ENCODE measurements at places on chromosomes 5 and 9.

DNA sequence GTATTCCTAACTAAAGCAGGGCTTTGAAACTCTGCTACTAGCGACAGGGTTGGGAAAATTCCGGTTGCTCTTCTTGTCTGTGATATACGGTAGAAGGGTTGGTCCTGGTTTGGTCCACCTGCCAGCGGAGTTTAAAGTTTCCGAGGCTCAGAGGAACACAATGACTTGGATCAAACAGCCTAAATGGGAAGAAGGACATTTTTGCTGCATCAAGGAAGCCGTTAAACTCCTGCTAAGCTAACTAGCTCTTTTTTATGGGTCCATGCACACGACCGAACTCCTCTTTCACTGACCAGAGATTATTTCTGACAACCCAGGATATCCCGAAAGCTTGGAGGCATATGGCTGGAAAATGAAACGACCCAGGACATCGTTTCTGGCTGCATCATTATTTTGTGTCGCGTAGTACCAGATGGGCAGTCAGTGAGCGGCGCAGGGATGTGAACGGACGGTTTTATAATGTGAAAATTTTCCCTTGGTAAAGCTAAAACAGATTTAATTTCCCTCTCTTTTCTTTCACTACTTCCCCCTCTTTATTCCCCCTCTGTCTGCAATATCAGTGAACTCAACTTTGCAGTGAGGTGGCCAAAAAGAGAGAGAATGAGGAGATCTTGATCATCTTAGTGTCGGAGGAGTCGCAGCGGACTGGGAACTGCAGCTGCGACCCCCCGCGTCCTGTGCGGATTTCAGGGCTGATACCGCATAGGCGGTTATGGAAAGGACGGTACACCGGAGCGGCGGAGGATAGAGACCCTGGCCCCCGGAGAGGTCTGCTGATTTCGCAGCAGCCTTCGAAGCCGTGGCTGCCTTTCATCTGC is at the start of gene LURAP1L:
Gene LURAP1L (plus strand): TSS at position 160 of the 818 bp plus-strand sequence. CDS start 696 bp downstream, outside the sequence.
- DNase-seq = peak; percentile 80

DNA sequence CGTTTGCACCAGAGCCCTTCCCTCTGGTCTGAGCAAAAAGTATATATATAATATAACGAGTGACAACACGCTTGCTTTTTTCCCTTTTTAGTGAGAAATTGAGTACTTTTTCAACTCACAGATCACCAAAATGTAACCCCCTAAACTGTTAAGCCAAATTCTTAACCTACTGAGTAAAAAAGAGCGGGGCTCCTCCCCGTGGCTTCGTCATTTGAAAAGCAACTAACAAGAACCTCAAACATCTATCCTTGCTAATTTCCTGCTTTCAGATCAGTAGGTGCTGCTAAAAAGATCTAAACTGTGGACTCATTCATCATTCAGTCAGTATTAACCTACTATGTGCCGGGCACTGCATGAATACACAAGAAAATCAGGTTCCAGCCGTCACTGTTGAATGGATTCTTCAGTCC is 1.0 kb upstream of the PTBP3 start:
- no peak for DNase-seq

GRCh38 chr9:21584890-21585289 is 102.8 kb upstream of the IFNE start:
- no peak for DNase-seq

DNA sequence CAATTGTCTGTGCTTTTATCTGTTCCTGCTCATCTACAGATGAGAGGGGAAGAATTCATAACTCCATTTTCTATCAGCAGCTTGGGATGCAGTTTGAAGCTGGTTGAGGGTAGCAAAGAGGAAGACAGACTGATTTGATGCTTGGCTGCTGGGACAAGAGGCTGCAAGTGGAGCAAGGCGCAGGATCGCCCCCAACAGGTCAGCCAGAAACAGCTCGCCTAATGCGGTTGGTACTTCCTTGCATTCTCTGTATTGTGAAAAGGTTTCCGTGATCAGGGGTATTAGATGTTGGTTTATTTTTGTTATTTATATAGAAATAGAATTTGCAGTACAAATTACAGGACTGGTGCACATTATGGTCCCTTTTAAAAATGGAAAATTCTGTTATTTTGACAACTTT is 40.6 kb downstream of the ZNF883 start:
- DNase-seq = peak; percentile 11

DNA sequence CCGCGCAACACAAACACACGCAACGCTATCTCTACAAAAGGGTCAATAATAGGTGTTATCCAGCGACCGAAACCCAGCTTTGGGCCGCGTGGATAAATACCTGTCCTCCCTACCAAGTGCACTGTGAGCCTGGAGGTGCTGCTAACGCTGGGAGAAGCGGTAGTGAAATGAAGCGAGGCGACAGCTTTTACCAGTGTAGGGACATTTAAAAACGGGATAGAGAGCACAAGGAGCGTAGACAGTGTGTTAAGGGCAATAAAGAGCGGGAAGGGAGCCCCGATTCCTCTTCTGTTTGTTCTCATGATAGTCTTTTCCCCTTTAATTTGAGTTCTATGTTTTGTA is 421 bp upstream of the DEPDC1B start:
- no peak for DNase-seq

- DNase-seq = no peak
These were observed 9.7 kb upstream of the ORM1 start for GRCh38 chr9:114313186-114313585.

GRCh38 chr9:89798547-89799120 is 193.8 kb downstream of the GADD45G start:
- DNase-seq = no peak

GRCh38 chr9:130604295-130604694 is 24.9 kb downstream of the FUBP3 start:
- DNase-seq = no peak

GRCh38 chr5:109996246-109996645 is 306.5 kb downstream of the MAN2A1 start:
- no peak for DNase-seq

DNA sequence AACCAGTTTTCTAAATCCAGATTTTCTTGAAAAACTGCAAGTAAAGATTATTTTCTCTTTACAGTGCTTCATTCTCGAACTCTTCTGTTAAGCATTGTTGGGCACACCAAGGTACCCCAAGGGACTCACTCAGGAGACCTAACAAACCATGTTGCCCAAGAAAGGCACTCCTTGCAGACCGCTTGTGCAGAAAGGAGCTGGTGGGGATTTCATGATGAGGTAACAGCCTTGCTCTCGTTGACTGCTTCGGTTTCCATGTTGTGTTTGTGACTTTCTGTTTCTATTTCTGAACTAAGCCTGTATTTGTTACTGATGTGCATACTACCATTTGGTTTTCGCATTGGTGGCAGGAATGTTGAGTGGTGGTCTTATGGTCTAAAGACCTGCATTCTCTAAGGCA is 266.6 kb upstream of the DAP start:
- no peak for DNase-seq

GRCh38 chr9:1100945-1101344 is 50.8 kb downstream of the DMRT2 start:
- no peak for DNase-seq

DNA sequence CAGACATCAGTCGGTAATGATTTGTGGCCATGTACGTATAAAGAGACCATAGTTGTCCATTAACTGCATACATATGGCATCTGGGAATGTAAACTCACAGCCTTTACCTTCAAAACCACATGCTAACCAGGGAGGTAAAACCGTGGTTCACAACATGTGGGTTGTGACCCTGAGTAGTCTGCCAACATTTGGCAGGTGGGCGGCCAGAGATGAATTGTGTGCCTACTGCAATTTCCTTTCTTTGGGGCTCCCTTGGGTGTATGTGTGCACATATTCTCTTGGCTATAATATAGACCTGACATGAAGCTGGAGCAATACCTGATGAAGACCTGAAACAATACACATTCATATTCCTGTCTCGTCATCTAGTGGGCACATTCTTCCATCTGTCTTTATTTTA is 396.0 kb downstream of the MLLT3 start:
- DNase-seq = no peak

DNA sequence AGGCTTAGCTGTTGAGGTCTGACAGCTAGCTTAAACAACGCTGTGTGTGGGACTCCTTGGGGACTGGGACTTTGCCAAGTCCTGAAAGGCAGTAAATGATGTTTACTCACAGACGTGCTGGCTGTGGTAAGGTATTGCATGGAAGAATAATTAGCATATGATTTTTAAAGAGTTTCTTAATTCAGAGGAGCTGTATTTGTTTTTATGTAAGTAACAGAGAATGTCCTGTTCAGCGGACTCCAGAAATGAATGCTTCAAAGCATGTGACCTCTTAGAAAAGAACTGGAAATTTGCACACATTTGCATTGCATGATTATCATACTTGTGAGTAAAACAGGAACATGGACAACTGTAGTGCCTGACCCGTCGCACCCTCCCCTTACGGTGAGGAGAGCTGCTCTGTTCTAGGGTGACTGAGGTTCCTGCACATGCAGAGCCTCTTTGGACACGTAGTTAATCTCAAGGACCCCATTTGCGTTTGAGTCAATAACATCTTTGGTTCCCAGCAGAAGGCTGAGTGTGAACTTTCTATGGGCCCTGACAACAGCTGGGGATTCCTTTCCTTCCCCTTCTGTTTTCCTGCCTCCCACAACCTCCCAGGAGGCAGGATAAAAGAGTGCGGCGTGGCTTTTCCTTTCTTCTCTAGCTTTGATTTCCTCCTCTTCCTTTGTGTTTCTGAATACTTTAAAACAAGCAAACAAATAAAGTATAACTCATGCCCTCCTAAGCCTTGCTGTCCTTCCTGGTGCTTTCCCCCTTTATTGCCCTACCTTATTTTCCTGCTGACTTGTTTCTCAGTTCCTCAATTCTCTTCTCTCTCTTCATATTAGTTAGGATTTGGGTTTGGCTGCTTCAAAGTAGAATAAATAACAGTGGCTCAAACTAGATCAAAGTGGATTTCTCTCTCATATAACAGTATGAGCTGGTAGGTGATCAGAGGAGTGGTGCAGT is 157.2 kb upstream of the CD180 start:
- no peak for DNase-seq

DNA sequence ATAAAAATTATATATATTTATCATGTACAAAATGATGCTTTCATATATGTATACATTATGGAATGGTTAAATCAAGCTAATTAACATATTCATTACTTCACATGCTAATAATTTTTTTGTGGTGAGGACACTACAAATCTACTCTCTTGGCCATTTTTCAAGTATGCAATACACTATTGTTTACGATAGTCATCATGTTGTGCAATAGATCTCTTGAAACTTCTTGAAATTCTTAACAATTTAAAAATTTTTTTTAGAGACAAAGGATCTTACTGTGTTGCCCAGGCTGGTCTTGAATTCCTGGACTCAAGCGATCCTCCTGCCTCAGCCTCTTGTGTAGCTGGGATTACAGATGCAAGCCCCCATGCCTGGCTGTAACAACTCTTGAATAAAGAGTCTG is 45.2 kb upstream of the SHOC1 start:
- DNase-seq = no peak

- peak; percentile 45 for DNase-seq
These were observed 97.3 kb downstream of the SIL1 start for GRCh38 chr5:139100825-139101224.

- DNase-seq = no peak
These were observed 43.5 kb upstream of the TCF7 start for GRCh38 chr5:134070725-134071613.

DNA sequence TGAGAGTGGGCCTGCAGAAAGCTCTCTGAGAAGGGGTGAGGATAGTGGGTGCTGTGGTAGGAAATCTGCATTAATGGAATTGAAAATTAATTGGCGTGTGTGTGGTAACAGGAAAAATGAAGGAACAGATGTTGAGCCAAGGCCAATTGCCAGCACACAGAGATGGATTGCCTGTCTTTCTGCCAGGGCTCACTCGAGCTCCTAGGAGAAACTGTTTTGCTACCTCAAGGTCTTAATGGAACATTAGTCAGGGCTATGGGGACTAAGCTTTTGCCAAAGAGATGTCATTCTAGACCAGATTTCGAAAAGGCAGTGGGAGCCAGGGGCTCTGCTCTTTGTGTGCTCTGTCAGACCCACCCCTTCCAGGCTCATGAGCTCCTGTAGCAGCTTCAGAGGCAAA is 124.0 kb upstream of the EFNA5 start:
- no peak for DNase-seq

DNA sequence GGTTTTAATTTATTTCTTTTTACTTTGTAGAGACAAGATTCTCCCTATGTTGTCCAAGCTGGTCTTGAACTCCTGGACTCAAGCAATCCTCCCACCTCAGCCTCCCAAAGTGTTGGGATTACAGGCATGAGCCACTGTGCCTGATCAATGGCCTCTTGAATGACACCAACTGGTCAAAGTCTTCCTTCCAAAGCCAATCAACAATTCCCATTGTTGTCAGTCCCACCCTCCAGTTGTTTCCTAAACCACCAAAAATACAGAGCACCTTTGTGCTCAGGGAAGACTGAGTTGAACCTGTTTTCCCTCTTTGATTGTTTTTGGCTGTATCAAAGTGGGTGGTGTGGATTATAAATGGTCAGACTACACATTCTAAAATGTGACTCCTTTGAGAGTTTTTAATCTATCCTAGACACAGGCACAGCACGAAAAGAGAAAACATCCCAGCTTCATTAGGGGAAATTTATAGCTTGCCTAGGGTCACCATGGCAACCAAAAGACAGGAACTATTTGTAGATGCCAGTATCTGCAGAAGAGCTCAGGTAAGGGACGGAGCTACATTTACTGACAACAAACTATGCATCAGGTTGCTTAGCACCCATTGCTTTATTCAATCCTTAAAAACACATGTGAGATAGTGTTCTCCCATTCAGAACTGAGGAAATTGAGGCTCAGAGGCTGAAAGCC is 27.6 kb upstream of the ATP6V1G1 start:
- no peak for DNase-seq

DNA sequence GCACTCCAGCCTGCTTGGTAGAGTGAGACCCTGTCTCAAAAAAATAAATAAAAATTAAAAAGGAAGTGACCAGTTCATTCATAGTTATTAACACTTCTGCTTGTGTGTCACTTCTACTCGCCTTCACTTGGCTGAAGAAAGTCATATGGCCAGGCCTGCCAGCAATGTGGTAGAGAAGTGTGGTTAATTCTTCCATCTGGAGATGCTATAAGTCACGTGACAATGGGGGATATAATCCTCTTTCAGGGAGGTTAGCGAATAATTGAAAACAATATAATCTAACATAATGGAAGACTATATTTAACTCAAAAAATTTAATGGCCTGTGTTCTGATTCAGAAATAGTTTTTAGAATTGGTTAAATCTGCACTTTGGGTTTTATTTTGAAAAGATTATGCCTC is 305.6 kb downstream of the DOCK8 start:
- DNase-seq = no peak

DNA sequence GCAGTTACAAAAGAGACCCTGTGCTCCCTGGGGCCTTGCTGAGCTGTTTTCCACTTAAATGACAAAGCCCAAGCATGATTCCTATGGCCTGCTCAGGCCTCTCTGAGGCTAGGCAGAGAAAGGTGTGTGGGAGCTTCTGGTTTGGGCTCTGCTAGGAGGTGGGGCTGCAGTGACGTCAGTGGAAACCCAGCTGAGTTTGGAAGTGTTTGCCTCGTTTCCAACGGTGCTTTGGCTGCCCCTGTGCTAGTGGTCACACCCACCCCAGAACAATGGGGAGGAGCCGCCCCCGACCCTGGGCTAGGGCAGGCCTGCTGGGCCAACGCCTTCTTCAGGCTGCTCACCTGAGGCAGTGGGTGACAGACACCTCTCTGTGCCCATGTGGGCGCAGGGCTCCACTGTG is 10.4 kb downstream of the ANGPTL2 start:
- peak; percentile 2 for DNase-seq

Measured in NCI-H146 (cell line).